T follicular helper cell (primary cell): ENCODE measurements at places on chromosomes 1 and 21.

DNA sequence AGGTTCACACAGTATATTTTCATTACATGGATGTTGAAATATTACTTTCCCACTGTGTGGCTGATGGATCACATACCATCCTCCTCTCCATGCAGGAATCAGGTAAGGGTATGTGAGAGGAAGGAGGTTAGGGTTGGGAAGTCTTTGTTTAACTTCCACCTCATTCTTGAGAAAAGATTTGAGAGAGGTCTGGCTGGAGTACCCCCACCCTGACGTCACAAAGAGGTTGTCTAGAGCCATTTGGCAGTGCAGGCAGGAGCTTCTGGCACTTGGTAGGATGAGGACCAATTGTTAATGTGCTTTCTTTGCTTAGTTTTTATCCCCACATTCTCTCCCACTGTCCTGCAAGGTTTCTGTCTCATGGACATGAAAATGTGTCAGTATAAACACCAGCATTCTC, 356.6 kb downstream of the DSCAM start:
- DNase-seq, result no peak

GRCh38 chr1:186943891-186944686, 115.3 kb downstream of the PLA2G4A start:
- no peak for DNase-seq

DNA sequence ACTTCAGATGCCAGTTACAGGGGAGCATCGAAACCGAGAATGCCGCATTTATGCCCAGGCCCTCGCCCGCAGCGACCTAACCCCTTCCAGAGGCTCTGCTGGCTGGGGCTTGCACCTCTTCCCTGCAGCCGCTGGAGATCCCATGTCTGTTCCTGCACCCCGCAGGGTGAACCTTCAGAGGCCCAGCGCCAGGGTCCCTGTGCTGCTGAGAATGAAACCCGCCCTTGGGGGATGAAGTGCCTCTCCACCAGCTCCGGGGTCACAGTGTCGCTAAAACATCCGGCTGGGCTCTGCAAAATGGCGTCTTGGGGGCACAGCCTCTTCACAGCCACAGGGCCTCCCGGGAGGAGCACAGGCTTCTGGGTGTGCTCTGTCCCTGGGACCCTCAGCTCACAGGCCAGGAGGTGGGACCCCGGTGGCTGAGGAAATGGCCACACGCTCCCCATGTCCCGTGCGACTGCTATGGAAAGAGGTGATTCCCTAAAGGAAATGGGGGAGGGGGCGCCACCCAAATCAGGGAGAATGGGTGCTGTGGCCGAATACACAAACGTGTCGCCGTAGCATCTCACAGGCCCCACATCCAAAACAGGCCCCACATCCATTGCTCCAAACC, 39.9 kb upstream of the TSPEAR start:
- no peak for DNase-seq

- DNase-seq, result no peak
These were observed 30.7 kb downstream of the GRHL3 start for GRCh38 chr1:24349891-24350290.

DNA sequence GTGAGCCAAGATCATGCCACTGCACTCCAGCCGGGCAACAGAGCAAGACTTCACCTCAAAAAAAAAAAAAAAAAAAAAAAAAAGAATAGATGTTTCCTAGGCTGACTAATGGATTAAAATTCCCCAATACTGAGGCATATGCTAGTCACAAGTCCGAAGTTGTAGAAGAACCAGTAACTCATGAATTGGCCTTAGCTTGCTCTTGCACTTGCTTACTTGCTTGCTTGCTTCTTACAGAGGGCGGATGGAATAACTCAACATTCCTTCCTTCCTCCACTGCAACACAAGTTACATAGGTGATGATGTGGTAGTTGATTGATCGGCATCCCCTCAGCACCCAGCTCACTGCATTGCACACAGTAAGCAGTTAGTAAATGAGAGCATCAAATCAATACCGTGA, 2.8 kb upstream of the TARS2 start:
- DNase-seq, result no peak

DNA sequence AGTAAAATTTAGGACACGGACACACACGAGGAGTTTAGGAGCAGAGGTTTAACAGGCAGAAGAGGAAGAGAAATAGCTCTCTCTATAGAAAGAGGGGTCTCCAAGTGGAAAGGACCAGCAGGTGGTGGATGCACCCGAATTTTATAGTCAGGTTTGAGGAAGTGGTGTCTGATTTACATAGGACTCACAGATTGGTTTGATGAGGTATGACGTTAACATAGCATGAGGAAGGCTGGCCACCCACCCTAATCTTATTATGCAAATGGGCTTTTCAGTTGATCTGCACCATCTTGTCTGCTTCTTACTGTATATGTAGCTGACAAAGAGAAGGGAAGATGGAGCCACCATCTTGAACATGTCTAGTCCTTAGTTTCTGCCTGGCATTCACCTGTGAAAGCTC, 52.5 kb upstream of the RGS2 start:
- DNase-seq, result no peak

DNA sequence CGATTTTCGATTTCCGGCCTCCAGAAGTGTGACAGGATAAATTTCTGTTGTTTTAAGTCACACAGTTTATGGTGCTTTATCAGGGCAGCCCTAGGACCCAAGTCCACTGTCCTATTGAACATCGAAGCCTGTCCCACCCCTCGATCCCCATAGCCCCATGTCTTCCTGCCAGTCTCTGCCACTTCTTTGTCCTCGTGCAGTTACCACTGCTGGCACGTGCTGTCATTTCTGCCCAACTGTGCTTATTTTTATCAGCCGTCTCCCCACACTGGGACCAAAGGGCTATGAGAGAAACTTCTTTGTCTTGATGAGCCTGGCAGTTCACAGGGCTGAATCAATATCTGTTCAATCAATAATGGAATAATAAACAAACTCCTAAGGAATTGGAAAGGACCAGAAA, 146.7 kb downstream of the PSMG1 start:
- DNase-seq, result no peak
